SHP77 treated with DMSO at 0.1 percent for 48 hours (cell line): ENCODE measurements at places on chromosomes 1 and 21.
A peak's percentile ranks its signal among the peaks of the same experiment; 100 is the strongest.

DNA sequence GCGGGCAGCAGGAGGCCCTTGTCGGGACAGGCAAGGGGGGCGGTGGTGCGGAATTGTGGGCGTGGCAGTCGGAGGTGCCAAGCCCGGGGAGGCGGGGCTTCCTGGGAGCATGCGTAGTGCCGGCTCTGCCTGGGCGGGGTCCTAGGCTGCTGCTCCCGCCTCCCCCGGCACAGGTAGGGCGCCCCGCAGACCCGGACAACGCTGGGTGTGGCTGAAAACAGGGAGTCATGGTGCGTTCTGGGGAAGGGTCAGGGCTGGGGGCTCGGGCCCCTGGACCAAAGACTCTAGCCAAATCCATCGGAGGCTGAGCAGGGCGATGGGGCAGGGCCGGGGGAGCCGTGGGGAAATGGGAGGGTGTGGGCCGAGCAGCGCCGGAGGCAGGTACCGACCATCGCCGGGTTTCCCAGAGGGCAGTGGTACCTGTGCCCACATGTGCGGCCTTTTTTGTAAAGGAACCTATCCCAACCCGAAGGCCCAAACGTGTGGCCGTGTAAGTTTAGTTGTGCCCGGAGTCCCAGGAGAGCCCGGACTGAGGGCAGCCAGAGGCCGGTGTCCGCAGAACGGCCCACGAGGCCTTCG is 231.9 kb downstream of the SDCCAG8 start:
- DNase-seq, result no peak

GRCh38 chr1:44170281-44170823 is 28.9 kb upstream of the KLF18 start:
- DNase-seq, result no peak

DNA sequence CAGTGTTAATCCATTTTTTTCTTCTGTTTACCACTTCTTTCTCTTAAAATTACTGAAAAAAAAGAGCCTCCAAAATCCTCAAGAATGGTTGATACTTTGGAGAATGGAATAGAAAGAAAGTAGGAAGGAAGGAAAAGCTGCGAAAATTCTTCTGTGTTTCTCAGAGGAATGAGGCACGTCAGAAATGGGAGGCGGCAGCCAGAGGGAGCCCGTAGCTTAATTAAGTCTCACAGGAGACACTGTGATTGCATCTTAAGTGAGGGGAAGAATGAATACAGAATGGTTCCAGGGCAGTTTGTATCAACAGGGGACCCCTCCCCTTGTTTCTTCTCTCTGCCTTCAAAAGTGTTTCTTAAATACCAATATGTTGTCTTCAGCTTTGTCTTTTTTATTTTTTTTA is 1099.5 kb downstream of the PLA2G4A start:
- no peak for DNase-seq

- DNase-seq, result peak; percentile 23
Observed at GRCh38 chr1:108897865-108898720, 21.3 kb downstream of the GPSM2 start.

DNA sequence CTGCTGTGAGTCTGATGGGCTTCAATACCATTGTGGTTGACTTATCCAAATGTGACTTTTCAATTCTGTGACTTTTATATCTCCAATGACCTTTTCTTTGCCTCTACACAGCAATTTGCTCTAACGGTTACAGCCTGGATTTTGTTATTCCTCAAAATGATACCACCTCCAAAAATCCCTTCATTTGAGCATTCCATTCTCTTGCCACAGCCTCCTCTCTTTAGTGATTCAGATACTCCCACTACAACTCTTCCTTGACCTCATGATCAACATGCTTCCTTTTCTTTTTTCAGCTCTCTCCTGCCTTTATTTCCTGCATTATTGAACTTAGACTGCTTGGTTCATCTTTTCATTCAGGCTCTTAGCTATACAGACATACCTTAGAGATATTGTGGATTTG is 16.6 kb upstream of the IL19 start:
- DNase-seq, result no peak

DNA sequence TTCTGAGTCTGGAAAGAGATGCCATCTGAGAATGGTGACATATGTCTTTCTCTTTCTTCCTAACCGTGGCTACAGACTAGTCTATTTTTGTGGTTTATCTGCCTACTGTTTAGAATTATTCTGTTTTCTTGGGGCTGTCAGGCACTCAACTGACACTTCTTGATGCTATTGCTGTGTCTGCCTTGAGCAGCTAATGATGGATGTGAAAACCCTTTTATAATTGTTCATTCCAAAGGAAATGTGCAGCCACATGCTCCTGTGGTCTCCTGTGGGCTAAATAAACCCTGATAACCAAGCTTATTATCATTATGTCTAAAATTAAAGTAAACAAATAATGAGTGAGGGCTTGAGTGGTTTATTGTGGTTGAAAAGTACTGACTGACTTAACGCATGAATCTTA is 52.7 kb upstream of the CXADR start:
- no peak for DNase-seq

DNA sequence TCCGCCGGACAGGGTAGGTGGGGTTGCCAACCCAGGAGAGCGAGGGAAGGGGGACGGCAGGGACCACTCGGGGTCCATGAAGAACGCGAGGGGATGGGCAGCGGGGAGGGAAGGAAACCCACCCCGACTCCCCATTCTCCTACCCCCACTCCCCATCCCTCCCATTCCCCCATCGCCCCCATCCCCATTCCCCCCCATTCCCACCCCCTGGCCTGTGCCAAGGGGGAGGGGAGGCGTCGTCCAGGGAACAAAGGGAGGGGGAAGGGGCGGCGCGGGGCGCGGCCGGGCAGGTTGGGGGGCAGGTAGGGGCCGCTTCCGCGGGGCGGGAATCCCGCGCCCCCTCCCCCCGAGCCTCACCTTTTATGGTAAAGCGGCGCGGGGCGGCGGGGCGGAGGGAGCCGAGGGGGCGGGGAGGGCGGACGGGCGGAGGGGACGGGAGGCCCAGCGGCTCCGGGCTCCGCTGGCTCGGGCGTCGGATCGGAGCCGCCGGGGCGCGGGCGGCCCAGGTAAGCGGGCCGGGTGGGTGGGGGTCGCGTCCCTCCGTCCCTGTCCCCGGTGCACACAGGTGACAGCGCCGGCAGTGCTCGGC is at the start of gene FBLIM1:
FBLIM1 (plus strand) TSS at position 453 of the 589 bp plus-strand sequence. CDS start 6,189 bp downstream, outside the sequence.
- DNase-seq, result no peak

DNA sequence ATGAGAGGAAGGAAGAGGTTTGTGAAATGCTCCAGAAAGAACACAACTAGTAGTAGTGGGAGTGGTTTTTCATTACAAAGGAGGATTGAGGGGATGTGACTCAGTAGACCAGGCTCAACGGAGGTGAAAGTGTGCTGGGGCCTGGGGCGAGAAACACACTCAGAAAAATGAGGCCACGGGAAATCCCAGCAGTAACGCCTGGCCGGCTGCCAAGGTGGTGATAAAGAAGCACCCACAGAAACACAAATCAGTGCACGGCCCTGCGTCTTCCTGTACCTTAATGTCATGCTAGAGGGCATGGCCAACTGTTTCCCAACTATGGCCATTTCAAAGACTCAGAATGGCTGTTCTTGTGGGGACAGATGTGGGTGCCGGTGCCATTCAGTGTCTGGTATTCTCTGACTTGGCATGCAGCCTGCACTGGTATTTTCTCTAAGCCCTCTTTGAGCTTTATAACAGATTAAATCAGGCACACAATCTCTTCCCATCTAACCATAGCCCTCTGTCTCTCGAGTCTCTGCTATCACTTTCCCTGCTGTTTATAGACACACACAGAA is 38.2 kb downstream of the URB2 start:
- no peak for DNase-seq

DNA sequence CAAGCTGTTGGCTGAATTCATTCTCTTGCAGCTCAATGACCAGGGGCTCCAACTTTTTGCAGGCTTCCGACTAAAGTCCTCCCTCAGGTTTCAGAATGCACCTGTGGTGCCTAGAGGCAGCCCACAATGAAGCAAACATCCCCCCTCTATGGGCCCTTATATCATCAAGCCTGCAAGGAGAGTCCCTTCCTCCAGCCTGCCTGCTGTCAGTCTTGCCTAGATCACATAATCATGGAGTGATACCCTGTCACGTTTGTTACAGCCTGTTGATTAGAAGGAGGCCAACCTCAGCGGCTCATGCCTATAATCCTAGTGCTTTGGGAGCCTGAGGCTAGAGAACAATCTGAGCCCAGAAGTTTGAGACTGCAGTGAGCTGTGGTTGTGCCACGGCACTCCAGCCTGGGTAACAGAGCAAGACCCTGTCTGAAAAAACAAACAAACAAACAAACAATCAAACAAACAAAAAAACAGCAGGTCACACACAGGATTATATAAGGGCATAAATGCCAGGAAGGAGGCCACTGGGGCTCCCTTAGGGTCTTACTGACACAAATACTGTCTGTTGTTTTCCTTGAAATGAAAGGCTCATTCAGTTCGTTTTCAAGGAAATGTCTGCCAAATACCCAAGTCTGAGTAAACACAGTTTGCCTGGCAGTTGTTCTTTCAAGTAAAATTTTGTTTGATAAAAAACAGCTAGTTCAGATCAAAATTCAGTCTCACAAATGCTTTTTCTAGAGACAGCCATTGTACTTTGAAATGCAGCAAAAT is 4.7 kb upstream of the SPRR3 start:
- DNase-seq, result no peak

- DNase-seq, result no peak
Observed at GRCh38 chr1:7733276-7733675, 37.8 kb upstream of the VAMP3 start.

DNA sequence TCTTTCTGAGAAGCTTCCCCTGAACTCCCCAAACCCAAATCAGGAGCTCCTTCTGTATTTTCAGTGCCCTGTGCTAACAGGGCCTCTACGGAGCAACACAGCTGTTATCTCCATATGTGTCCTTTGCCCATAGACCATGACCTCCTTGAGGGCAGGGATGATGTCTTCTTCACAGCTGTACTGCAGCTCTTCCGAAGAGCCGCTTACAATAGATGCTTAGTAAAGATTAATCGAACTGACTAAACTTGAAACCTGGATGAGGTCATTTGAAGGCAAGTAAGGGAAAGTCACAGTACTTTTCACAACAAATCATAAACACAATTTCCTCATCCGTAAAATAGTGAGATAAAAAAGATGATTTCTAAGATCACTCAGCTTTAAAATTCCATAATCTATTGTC is 4.4 kb upstream of the KCNN3 start:
- no peak for DNase-seq

DNA sequence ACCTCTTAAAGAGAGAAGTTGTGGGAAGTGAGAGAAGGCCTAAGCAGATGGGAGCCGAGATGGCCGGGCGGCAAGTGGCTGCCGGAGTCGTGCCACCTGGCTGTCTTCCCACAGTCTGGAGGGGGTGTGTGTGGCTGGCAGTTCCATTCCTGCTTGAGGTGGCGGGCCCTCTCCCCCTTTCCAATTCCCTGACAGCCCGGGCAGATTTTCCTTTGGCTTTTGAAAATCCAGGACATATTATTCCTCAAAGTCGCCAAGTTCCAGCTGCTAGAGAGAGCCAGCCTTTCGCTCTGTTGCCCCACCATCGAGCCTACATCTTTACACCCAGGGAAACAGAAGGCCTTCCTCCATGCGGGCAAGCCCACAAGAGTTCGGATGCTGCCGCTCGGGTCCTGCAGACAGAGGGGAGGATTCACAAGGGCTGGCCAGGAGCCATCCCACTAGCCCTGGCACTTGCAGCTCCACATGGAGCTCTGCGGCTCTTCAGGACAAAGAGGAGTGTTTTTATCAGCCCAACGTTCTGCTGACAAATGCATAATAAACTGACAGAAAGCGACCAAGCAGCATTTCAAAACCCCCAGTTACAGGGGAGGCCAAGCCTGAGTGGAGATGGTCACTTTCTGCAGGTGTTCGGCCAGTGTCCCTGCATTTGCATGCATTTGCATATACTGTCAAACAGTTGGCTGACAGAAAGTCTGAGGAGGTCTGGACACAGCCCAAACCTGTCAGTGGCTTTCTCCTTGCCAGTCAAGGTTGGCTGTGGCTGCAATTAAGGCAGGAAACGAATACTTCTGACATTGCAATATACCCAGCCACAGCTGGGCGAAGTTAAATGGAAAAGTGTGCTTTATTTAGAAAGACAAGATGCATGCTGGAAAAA is 45.9 kb downstream of the OLIG1 start:
- no peak for DNase-seq

DNA sequence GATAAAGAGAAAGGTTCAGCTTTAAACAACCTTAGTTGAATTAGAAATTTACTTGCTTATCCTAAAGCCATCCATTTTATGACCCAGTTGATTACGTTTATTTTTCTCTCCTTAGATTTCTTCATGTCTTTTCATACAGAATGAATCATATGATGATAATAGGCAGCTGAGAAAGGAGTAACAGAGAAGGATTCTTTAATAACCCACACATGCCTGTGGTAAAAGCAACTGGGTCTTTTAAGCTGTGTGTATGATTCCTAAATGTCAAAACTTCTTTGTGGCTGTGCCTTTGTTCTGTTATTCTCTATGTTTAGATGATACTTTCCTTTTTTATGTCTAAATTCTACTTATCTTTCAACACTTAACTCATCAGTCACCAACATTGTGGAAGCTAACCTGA is 626.5 kb downstream of the NCAM2 start:
- DNase-seq, result no peak

GRCh38 chr1:44500181-44501046 is 95.4 kb downstream of the RNF220 start:
- no peak for DNase-seq

DNA sequence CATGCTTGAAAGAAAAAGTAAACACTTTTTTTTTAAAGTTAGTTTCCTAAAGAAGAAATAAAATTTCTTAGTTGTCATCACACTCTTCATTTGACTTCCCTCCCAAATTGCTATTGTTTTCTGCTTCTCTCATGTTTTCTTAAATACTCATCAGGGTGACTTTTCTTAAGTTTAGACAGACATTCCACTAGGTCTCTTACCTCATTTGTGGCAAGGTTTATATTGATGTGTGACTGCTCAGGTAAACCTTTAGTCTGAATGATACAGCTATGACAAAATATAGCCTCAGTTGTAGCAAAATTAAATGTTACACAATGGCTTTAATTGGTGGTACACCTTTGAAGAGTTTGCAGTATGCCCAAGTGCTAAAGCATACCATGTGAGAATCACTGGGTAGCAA is 78.6 kb downstream of the ATF6 start:
- no peak for DNase-seq

- DNase-seq, result no peak
Observed at GRCh38 chr1:56517404-56518130, 61.8 kb downstream of the PLPP3 start.

DNA sequence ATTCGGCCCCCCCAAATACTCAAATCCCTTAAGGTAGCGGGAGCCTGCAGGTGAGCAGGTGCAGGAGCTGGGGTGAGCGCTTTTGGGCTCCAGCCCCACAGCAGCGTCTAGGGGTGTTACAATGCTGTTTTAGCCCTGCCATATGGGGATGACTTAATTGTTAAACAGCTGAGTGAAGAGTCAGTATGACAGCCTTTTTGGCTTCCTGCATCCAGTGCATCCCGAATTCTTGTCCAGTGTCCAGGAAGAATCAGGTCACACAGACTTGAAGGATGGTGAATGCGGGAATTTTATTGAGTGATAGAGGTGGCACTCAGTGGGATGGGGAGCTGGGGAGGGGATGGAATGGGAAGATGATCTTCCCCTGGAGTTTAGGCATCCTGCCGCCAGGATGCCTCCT is 30.4 kb upstream of the HHAT start:
- DNase-seq, result no peak
